ENCODE measurements at places on chromosomes 12 and 14.

DNA sequence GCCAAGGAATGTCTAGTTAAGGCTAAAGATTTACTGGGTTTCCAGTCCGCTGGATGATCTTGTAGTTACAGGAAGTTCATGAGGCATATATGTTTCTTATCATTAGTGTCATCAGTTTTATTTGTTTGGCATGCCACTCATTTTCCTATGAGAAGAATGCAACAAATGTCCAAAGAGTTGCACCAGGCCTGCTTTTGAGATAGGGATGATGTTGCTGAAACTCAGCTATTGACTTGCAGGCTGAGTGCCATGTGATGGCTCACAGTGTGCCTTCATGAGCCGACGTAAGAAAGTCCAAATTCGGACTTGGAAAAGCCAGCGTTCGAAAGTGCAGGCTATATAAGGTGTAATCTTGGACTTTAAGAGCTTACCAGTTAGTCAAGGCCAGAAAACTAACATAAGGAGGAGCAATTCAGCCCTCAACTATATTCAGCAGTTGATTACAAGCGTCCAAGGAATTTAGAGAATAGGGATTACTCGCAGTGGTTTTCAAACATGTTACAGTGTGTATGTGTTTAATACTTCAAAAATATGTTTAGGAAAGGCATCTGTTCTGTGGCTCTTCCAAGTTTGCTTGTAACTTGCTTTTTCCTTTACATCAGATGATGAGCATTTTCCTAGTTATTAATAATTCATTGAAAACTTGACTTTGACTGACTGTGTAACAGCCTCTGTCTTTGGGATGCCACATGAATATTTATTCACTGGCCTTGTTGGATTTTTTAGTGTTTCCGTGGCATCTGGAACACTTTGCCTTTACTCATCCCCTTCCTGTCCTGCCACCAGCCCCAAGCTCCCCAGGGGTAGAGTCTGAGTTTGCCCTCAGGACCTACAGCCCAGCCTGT, 101.3 kb downstream of the LGMN start:
- no peak for DNase-seq

DNA sequence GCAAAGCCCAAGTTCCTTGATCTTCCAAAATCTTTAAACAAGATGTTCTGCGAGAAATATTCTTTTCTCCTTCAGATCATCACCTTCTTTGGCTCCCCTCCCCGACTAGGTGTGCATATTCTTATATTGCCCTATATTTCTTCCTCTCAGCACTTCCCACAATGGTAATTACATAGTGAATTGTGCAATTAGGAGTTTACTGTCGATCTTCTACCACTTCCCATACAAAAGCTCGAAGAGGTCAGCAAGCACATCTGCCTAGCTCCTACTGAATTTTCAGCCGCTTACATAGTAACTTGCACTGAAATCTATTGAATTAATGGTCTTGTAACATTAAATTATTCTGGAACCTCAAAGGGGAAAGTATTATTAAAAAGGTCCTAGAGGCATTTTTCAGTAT, 16.7 kb downstream of the OSBPL8 start:
- no peak for DNase-seq

DNA sequence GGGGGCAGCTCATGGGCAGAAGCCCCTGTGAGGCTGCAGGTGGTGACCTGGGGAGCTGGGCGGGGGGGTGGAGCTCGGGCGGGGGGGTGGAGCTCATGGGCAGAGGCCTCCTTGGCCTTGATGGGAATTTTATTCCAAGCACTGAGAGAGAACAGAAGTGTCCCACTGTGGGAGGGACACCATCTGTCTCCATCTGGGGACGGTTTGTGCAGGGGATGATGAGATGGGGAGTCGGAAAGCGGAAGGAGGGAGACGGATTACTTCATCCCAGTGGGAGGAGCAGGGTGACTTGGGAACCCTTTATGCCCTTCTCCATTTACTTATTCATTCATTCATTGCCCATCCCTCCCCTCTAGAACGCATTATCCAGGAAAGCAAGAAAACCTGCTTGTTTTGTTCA, 304.7 kb downstream of the ADGRD1 start:
- DNase-seq, result no peak

DNA sequence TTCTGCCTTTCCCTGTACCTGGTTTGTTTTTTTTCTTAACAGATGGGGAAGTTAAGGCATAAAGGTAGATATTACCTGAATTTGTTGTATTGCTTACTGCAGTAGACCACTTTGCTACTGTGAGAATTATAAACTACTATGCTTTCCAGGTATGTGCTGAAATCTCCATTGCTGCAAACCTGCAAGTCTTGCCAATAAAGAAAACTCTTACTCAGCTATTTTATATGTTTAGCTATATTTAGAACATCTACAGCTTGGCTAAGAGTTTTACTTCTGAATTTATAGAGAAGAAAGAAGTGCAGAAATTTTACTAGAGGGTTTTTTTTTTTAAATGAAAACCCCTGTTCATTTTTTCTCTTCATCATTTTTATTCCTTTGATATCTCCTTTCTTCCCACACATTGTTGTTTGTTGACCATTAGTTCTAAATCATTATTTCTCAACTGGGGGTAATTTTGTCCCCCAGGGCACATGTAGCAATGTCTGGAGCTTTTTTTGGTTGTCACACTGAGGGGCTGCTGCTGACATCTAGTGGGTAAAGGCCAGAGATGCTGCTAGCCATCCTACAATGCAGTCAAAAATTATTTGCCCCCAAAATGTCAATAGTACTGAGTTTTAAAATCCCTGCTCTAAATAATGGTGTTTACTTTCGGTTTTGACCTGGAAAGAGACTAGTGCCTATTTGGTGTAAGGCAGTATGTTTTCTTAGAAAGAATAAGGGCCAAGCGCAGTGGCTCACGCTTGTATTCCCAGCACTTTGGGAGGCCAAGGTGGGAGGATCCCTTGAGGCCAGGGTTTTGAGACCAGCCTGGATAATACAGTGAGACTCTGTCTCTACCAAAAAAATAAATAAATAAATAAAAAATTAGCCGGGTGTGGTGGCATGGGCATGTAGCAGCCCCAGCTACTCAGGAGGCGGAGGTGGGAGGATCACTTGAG, 48.6 kb downstream of the PCNX1 start:
- DNase-seq, result peak; percentile 21

DNA sequence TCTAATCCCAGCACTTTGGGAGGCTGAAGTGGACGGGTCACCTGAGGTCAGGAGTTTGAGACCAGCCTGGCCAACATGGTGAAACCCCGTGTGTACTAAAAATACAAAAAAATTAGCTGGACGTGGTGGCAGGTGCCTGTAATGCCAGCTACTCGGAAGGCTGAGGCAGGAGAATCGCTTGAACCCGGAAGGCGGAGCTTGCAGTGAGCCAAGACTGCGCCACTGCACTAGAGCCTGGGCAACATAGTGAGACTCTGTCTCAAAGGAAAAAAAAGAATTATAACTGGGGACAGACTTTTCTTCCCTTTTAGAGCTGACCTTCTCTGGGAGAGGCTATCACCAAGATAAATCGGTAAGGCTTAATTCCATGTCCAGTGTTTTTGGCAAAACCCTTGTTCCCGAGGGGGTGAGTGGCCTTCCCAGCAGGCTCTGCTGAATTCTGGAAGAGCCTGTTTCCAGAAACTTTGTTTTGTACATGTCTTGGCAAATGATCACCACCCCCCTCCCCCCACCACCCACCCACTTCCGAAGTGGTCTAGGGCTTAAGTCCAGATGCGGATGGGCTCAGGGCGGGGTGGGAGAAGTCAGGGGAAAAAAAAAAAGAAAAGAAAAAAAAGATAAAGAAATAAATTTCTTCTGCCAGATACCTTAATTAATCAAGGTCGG, 32.3 kb upstream of the DEGS2 start:
- no peak for DNase-seq

- no peak for DNase-seq
Measured at GRCh38 chr12:76444408-76444984, 96.3 kb upstream of the BBS10 start.

- no peak for DNase-seq
Measured at GRCh38 chr12:123077298-123078119, 73.4 kb downstream of the PITPNM2 start.

DNA sequence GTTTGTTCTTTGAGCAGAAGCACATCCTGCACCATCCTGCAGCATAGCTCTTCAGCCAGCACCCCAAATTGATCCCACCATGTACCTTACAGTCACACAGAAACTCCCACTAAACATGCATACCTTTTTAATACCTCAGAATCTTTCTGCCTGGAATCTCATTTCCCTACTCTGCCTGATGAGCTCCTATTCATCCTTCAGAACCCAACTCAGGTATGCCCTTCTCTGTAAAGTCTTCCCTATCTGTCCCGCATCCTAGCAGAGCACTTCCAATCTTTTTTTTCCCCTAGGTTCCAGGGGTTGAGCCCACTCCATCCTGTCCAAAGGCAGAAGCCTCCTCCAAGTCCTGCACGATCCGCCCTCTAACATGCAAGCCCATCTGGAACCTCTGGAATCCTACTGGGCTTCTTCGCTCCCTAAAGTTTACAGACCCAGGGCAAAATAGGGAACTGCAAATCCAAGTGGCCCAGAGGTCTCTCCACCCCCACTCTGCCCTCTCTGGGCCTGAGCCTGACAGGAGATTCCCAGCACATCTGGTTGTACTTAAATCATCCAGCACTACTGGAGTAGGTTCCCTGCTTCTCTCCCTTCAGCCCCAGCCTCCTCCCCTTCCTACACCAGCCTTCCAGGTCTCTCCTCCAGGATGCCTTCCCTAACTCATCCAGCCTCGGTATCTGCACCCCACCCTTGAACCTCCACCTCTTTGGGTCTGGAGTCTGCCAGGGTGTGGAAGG, 4.1 kb upstream of the FIGNL2 start:
- DNase-seq, result no peak

DNA sequence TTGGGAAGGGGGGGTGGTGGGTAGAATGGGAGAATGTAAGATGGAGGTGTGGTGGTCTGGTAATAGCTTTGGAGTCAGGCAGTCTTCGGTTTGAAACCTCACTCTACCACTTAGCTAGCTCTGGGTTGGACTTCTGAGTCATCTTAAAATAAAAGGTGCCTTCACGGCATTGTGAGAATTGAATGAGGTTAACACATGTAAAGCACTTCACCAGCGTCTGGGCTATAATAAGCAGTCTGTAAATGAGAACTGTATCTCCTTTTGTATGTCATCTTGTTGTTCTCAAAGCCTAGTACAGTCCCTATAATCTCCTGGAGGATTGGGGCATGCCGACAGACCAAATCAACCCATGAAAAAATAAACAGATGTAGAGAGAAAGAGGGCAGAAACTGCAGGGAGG, 11.2 kb downstream of the C2CD5 start:
- DNase-seq, result no peak

DNA sequence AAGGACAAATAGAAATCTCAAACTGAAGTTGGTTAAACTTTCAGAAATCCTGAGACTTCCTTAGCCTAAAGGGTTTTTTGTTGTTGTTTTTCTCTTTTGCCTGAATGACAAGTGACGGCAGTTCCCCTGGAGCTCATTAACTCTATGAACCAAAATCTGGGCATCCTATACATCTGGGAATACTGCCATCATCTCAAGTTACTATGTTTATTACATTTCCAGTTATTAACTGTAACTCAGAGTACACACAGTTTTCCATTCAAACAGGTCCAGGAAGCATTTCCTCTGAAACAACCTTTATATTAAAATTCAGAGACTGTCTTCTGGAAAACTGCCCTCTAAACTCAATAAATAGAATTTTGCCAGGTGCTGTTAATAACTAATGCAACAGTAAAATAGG, 55.6 kb upstream of the CDKL1 start:
- DNase-seq, result no peak

DNA sequence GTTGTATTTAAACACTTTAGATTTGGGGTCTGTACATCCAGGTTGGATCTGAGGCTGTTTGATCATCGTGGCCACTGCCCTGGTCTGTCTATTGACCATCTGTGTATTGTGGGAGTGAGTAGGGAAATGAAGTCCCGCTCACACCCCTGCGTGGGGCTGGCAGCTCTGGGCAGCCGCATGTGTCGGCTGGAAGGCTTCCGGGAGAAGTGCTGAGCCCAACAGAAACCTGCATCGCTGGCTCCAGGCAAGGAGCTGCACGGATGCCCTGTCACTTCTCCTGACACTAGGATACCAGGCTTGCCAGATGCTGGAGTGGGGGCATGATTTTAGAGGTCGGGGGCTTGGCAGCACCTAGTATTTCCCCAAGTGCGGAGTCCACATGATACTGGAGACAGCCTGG, 93.6 kb downstream of the PHETA1 start:
- no peak for DNase-seq

DNA sequence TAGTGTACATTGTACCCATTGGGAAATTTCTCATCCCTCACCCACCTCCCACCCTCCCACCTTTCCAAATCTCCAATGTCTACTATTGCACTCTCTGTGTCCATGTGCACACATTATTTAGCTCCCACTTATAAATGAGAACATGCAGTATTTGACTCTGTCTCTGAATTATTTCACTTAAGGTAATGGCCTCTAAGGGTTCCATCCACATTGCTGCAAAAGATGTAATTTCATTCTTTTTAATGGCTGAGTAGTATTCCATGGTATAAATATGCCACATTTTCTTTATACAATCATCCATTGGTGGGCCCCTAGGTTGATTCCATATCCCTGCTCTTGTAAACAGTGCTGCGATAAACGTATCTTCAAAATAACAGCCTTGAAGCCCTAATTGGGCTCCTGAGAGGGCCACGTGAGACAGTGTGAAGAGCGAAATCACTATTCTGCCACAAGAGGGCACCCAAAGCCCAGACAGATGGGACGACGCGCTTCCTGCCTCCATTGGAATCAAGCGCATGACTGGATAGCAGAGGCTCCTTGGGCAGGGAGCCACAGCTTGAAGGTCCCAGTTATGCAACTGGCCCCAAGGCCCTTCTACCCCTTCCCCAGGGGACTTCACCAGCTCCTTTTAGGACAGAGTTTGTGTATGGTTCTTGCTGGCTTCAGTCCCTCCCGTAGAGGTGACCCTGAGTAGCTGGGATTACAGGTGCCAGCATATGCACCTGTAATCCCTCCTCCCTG, 21.3 kb upstream of the CD27 start:
- DNase-seq, result peak; percentile 57

DNA sequence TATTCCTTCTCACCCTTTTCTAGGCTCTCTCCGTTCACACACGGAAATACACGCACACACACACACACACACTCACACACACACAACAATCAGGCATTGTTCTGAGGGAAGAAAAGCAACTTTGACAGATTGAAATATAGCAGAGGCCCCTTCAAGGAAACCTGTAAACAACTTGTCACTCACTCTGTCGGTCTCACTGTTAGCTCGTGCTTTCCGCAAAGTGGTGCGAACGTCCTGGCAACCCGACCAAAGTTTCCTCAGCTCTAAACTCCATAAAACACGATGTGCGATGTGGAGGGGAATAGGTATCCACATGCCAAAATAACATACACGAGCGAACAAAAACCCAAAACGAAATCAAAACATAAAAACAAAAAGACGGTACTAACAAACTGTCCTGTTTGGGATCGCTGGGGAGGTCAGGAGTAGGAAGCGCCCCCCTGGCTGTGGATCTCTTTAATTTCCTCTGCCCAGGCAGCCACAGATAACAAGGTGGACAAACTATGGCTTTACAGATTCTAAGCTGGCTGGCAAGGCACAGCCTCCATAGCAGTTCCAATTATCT, 822 bp upstream of the SOX5 start:
- no peak for DNase-seq
